ENCODE measurements at places on chromosomes 5 and 9.

- DNase-seq = no peak
Observed at GRCh38 chr9:123865226-123866000, 64.5 kb downstream of the DENND1A start.

DNA sequence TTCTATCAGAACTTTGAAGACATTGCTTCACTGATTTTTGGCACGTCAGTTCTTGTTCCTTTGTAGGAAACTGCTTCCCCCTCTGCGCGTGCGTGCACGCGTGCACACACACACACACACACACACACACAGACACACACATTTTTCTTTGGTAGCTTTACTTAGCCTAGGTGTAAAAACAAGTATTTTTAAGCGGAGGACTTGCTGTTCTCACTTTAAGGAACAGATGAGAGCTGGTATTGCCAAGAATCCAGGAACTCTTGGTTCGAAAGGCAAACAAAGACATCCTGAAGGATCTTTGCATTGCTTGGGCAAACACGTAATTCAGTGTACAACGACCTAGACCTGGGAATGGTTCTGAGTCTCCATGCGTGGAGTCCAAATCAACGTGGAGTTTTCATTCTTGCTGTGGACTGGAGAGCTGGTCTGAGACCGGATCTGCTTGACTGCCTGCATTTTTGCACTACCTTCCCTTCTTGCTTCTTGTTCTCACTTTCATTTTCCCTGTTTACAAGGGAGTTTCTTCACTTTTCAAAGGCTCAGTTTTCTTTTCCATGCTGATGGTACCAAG, 8.2 kb downstream of the TMEM268 start:
- peak; percentile 64 for DNase-seq

DNA sequence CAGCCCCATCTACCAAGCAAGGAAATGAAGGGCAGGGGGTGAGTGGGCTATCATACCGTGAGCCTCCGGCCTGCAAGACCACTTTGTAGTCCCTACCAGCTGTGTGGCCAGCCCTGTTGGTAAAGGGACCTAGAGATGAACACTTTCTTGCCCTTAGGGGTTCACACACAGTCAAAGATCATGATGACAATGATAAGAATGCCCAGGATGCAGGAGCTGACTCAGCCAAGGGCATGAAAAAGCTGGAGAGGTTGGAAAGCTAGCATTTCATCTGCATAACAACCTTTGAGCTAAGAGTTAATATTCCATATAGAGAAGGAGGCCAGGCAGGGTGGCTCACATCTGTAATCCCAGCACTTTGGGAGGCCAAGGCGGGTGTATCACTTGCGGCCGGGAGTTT, 19.2 kb upstream of the FGFR4 start:
- DNase-seq = no peak

DNA sequence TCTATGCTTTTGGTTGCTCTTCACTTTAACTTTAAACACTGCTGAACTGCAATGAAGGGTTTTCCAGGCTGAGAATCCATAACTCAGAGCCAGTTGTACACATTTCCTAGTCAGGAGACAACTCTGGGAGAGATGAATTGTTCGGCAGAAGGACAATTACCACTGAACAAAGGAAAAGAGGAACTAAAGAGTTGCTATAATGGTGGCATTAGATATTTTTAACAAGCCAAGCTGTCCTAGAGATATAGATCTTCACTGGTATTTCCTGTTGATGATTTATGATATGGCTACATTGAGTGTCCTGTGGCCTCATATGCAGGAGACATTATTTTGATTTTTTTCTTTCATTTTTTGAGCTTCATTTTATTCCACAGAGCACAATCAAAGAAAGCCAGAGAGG, 219.1 kb upstream of the PCSK5 start:
- no peak for DNase-seq
